ENCODE measurements at places on chromosomes 5 and 9. TPM values are rescaled to one million over a fixed set of nuclear protein-coding genes. Genes with fewer than 3 reads are reported as not detected.
A peak's percentile ranks its signal among the peaks of the same experiment; 100 is the strongest.

Gene SLC6A3
- 0.76 TPM for polyA plus RNA-seq

Gene BAAT
- polyA plus RNA-seq, result 0.08 TPM

Gene GGTA1
- polyA plus RNA-seq, result 0.17 TPM

Gene GABRA1
- 0.42 TPM for polyA plus RNA-seq

Gene CDO1
- 22.7 TPM for polyA plus RNA-seq

Gene SLC46A2
- polyA plus RNA-seq, result not detected

Gene NKD2
- 11.9 TPM for polyA plus RNA-seq

Gene NR4A3
- polyA plus RNA-seq, result 0.17 TPM

Gene IL13
- polyA plus RNA-seq, result not detected

- no peak overlapping the region for H3K27ac ChIP-seq
- no peak for DNase-seq
- H3K27me3 ChIP-seq, result no peaks in the 10 kb centered on the region
- H3K4me1 ChIP-seq, result peaks cover 9% of the 10 kb centered on the region
- peaks cover 15% of the 10 kb centered on the region for H3K36me3 ChIP-seq
Measured at GRCh38 chr9:137588891-137589290, 1.4 kb downstream of the ZMYND19 start.

- no peak overlapping the region for H3K27ac ChIP-seq
- peaks cover 3% of the 10 kb centered on the region for H3K4me1 ChIP-seq
- H3K4me3 ChIP-seq, result no peak overlapping the region
- H3K27me3 ChIP-seq, result no peaks in the 10 kb centered on the region
- no peaks in the 10 kb centered on the region for H3K36me3 ChIP-seq
Measured at GRCh38 chr5:157130925-157131324, 11.7 kb downstream of the MED7 start.

GRCh38 chr5:150298701-150299451 is 3.8 kb downstream of the ARSI start:
- H3K27me3 ChIP-seq, result peaks cover 12% of the 10 kb centered on the region
- no peak for DNase-seq
- peaks cover 21% of the 10 kb centered on the region for H3K4me1 ChIP-seq
- H3K36me3 ChIP-seq, result no peaks in the 10 kb centered on the region

- H3K4me3 ChIP-seq, result no peak overlapping the region
- peaks cover 7% of the 10 kb centered on the region for H3K4me1 ChIP-seq
- no peaks in the 10 kb centered on the region for H3K27me3 ChIP-seq
- H3K36me3 ChIP-seq, result no peaks in the 10 kb centered on the region
Measured at GRCh38 chr5:30832519-30832918, 361.0 kb upstream of the CDH6 start.

- no peaks in the 10 kb centered on the region for H3K4me1 ChIP-seq
- H3K4me3 ChIP-seq, result no peak overlapping the region
- no peak overlapping the region for H3K27ac ChIP-seq
- no peaks in the 10 kb centered on the region for H3K27me3 ChIP-seq
Measured at GRCh38 chr5:179253730-179254129, 91.5 kb downstream of the ADAMTS2 start.

GRCh38 chr5:139808481-139809330 is 13.1 kb downstream of the PSD2 start:
- no peak overlapping the region for H3K4me3 ChIP-seq
- no peaks in the 10 kb centered on the region for H3K27me3 ChIP-seq
- no peak overlapping the region for H3K27ac ChIP-seq
- no peaks in the 10 kb centered on the region for H3K4me1 ChIP-seq
- H3K36me3 ChIP-seq, result no peaks in the 10 kb centered on the region

GRCh38 chr5:39720136-39720535 is 295.4 kb upstream of the DAB2 start:
- no peaks in the 10 kb centered on the region for H3K36me3 ChIP-seq
- DNase-seq, result no peak
- H3K27ac ChIP-seq, result no peak overlapping the region
- H3K4me1 ChIP-seq, result no peaks in the 10 kb centered on the region

- H3K27me3 ChIP-seq, result no peaks in the 10 kb centered on the region
- no peak overlapping the region for H3K4me3 ChIP-seq
- DNase-seq, result no peak
Measured at GRCh38 chr9:13939701-13940490, 374.0 kb downstream of the NFIB start.

DNA sequence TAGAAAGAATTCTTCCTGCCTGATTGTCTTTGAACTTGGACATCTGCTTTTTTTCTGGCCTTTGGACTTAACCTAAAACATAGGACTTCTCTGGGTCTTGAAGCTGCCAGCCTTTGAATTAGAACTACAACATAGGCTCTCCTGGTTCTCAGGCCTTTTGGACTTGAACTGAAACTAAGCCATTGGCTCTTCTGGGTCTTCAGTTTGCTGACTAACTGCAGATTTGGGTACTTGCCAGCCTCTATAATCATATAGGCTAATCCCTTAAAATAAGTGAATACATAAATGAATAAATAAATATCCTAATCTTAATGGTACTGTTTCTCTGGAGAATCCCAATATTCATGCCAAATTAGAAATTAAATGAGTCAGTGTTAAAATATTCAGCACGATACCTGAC is 473.4 kb upstream of the PAPPA start:
- DNase-seq, result no peak
- H3K36me3 ChIP-seq, result no peaks in the 10 kb centered on the region
- no peaks in the 10 kb centered on the region for H3K27me3 ChIP-seq
- peaks cover 8% of the 10 kb centered on the region for H3K4me1 ChIP-seq
- H3K27ac ChIP-seq, result no peak overlapping the region
- no peak overlapping the region for H3K4me3 ChIP-seq

GRCh38 chr9:83526211-83526610 is 12.0 kb downstream of the FRMD3 start:
- no peaks in the 10 kb centered on the region for H3K4me1 ChIP-seq
- no peak overlapping the region for H3K27ac ChIP-seq
- H3K27me3 ChIP-seq, result no peaks in the 10 kb centered on the region
- H3K36me3 ChIP-seq, result no peaks in the 10 kb centered on the region
- DNase-seq, result no peak

DNA sequence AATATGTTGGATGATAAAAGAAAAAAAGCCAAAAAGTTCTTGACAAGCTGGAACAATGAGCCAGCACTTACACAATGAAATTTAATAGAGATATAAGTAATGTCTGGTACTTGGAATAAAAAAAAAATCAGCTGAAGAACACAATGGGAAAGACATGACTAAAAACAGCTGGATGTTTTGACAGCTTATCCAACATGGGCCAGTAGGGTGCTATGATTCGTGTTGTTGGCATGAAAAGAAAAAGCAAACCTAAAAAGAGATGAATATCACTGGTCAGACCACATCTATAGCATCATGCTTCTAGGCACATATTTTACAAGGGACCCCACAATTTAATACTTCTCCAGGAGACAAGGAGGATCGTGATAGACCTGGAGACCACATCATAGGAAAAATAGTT is 175.3 kb downstream of the ARL15 start:
- no peaks in the 10 kb centered on the region for H3K36me3 ChIP-seq
- no peak for DNase-seq
- H3K27ac ChIP-seq, result no peak overlapping the region
- H3K4me1 ChIP-seq, result no peaks in the 10 kb centered on the region
- H3K4me3 ChIP-seq, result no peak overlapping the region
- H3K27me3 ChIP-seq, result no peaks in the 10 kb centered on the region

- DNase-seq, result no peak
- H3K4me1 ChIP-seq, result no peaks in the 10 kb centered on the region
- H3K4me3 ChIP-seq, result no peak overlapping the region
- H3K27ac ChIP-seq, result no peak overlapping the region
Measured at GRCh38 chr9:134935701-134936345, 18.1 kb upstream of the FCN1 start.

GRCh38 chr5:52283221-52283620 is 504.5 kb upstream of the ITGA1 start:
- no peaks in the 10 kb centered on the region for H3K27me3 ChIP-seq
- no peak overlapping the region for H3K27ac ChIP-seq
- DNase-seq, result no peak
- no peak overlapping the region for H3K4me3 ChIP-seq

DNA sequence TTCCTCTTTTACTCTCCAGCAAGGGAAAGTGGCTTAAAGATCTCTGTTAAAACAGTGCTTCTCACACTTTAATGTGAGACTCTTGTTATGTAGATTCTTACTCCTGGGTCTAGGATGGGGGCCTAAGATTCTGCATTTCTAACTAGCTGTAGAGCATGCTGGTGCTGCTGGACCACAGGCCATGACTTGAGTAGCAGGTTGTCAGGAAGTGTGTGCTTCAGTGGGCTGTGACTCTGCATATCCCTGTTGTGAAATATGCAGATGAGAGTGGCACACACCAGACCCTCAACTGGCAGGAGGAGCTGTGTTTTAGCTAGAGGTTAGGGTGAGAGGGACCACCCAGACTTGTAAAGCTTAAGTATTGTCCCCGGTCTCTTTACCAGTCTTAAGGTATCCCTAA is 191.1 kb upstream of the DMRT1 start:
- peak overlapping the region; percentile 26 for H3K27ac ChIP-seq
- no peaks in the 10 kb centered on the region for H3K27me3 ChIP-seq
- H3K4me1 ChIP-seq, result peaks cover 43% of the 10 kb centered on the region
- H3K36me3 ChIP-seq, result no peaks in the 10 kb centered on the region
- H3K4me3 ChIP-seq, result peak overlapping the region; percentile 41
- peak; percentile 80 for DNase-seq

DNA sequence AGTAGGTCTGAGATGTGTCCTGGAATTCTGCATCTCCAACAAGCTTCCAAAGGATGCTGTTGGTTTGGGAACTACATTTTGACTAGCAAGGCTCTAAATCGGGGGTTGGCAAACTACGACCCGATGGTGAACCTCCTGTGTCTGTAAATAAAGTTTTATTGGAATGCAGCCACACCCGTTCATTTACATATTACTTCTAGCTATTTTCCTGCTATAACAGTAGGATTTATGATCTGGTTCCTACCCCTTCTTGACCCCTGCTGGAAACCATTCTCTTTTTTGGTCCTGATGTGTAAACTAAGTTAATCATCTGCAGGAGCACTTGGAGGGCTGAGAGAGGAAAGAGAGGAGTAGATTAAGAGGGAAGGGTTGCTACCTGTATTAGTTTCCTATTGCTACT is 454.5 kb downstream of the RASEF start:
- H3K36me3 ChIP-seq, result no peaks in the 10 kb centered on the region
- DNase-seq, result no peak
- H3K4me3 ChIP-seq, result no peak overlapping the region
- peaks cover 7% of the 10 kb centered on the region for H3K4me1 ChIP-seq
- H3K27me3 ChIP-seq, result no peaks in the 10 kb centered on the region
- no peak overlapping the region for H3K27ac ChIP-seq

GRCh38 chr5:42090162-42090561 is 165.1 kb downstream of the FBXO4 start:
- H3K4me1 ChIP-seq, result no peaks in the 10 kb centered on the region
- DNase-seq, result no peak
- H3K27me3 ChIP-seq, result no peaks in the 10 kb centered on the region
- H3K27ac ChIP-seq, result no peak overlapping the region
- H3K4me3 ChIP-seq, result no peak overlapping the region

GRCh38 chr5:167012123-167013034 is 1279.1 kb upstream of the WWC1 start:
- H3K36me3 ChIP-seq, result no peaks in the 10 kb centered on the region
- no peak for DNase-seq
- H3K4me1 ChIP-seq, result no peaks in the 10 kb centered on the region
- no peaks in the 10 kb centered on the region for H3K27me3 ChIP-seq
- no peak overlapping the region for H3K27ac ChIP-seq
- no peak overlapping the region for H3K4me3 ChIP-seq

DNA sequence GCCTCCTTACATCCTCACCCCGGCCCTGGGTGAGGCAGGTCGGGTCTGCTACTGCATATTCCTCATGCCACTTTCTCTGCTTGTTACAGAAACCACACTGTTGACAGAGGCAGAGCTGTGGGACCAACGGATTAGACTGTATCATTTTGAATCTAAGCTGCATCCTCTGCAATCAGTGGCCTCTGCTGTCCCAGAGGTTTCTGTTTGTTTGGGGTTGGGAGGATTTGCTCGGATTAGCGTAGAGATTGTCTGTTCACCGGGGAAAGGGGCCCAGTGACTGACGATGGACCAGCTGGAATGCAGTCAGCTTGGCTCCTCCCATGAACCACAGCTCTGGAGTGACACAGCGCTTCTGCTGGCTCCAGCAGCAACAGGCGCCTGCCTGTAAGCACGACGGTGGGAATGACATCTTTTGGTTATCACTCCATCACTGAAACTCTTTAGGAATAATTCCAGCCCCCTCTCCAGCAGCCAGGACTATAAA is 37.3 kb upstream of the ADRA1B start:
- H3K4me3 ChIP-seq, result no peak overlapping the region
- H3K27ac ChIP-seq, result no peak overlapping the region
- DNase-seq, result peak; percentile 80

- peaks cover 14% of the 10 kb centered on the region for H3K36me3 ChIP-seq
- no peaks in the 10 kb centered on the region for H3K4me1 ChIP-seq
- no peaks in the 10 kb centered on the region for H3K27me3 ChIP-seq
- H3K4me3 ChIP-seq, result no peak overlapping the region
- H3K27ac ChIP-seq, result peak overlapping the region; percentile 35
Measured at GRCh38 chr9:15430920-15431844, 8.5 kb downstream of the SNAPC3 start.

- no peaks in the 10 kb centered on the region for H3K27me3 ChIP-seq
- no peak overlapping the region for H3K4me3 ChIP-seq
- DNase-seq, result peak; percentile 15
- peaks cover 25% of the 10 kb centered on the region for H3K36me3 ChIP-seq
Measured at GRCh38 chr9:6557883-6558616, 87.5 kb downstream of the GLDC start.

DNA sequence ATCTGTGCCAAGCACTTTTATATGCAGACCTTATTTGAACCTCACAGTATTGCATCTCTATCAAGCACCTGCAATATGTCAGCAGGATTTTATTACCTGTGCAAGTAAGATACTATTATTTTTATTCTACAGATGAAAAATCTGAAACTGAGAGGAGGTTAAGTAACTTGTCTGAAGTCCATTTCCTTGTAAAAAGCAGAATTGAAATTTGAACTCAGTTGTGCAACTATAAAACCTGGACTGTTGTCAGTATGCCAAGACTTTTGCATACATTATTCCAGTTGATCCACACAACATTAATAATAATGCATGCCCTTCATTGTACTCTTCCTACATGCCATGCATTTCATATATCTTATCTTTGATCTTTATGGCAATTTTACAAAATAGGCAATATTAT is 82.2 kb upstream of the BRINP1 start:
- no peaks in the 10 kb centered on the region for H3K36me3 ChIP-seq
- H3K27me3 ChIP-seq, result no peaks in the 10 kb centered on the region
- no peak for DNase-seq
- no peak overlapping the region for H3K27ac ChIP-seq
- no peak overlapping the region for H3K4me3 ChIP-seq

- H3K27me3 ChIP-seq, result peaks cover 22% of the 10 kb centered on the region
- H3K27ac ChIP-seq, result peak within 1 kb of the TSS; percentile 98
- peak; percentile 97 for DNase-seq
- no peaks in the 10 kb centered on the region for H3K36me3 ChIP-seq
Measured at GRCh38 chr5:177497292-177498012, at the start of gene PDLIM7. Gene PDLIM7 (minus strand): TSS chr5:177497604. CDS start chr5:177496512, 1,092 bp downstream.
